ENCODE measurements at places on chromosomes 4 and X.

DNA sequence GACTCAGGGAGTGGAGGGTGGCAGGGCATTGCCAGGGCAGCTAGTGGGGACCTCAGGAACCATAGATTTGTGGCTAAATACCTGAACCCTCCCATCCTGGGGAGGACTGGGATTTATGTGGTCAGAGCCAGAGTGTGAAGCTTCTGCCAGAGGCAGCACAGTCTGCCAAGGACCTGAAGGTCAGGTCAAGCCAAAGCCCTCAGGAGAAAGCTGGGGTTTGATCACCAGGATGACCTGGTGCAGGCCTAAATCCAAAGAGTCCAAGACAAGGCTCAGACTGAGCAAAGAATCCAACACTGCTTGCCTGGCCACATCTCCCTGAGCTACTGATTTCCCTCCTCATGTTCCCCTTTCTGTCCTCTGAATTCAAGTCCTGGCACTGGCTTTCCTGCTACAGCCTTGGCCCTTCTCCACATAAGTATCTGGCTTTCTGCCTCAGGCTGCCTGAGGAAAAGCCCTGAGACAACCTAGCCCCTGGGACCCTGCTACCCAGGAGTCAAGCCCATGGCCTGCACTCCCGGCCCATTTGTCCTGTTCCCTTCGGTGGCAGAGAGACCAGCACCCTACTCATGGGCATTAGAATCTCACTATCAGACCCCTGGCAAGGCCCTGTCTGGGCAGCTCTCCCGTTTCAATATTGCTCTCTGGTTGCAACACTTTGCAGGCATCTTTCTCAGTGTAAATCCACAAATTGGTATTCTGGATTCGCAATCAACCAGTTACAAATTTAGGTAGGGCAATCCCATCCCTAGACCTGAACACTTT, 39.3 kb upstream of the SLC25A43 start:
- DNase-seq: no peak

- DNase-seq: no peak
Observed at GRCh38 chr4:144461906-144462305, 184.1 kb upstream of the HHIP start.

DNA sequence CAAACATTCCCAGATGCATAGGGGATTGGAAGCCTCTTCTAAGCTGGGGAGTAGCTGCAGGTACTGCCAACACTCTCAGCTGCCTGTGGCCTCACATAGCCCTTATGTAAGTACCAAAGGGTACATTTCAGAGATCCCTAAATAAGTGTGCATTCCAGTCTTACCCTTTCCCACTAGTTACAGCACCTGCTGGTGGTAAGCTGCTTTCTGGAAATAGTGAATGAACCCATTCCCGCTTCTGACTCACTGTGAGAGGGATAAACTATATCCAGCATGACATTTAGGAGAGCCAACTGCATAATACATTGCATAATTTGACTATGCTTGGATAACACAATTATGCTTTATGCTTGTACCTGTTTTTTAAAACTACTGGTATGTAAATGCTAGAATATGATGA, 149.0 kb downstream of the FAM13A start:
- DNase-seq: no peak

GRCh38 chrX:19750783-19751467, 136.5 kb downstream of the SH3KBP1 start:
- no peak for DNase-seq

DNA sequence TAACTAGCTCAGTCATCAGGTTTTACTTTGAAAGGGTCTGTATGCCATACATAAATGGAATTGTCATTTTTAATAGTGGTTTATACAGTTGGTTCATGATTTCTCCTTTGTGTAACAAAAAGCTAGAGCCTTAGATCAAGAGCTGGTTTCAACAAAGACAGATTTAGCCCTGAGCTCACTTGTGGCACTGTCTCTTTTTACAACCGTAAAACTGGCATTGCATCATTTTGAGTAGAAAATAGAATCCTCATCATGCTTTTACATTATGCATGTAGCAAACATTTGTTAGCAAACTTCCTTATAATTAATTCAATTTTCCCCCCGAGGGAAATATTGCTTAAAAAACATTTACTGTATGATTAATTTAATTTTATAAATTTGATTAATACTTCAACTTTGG, 1871.5 kb downstream of the ARAP2 start:
- DNase-seq: no peak

DNA sequence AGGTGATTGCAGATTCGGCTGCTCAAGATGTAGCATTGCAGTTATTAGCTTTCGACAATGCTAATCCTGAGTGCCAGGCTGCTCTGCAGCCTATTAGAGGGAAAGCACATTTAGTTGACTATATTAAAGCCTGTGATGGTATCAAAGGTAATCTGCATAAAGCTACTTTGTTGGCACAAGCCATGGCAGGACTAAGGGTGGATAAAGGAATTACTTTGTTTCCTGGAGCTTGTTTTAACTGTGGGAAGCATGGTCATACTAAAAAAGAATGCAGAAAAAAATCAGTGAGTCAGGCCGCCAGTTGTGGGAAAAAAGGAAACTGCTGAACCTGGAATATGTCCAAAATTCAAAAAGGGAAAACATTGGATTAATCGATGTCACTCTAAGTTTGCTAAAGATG, 154.9 kb upstream of the TECRL start:
- DNase-seq: no peak

GRCh38 chr4:5452156-5452555, 256.2 kb downstream of the EVC2 start:
- no peak for DNase-seq

GRCh38 chr4:80948995-80949394, 81.5 kb upstream of the BMP3 start:
- no peak for DNase-seq
